ENCODE measurements at places on chromosomes 6 and 20.

DNA sequence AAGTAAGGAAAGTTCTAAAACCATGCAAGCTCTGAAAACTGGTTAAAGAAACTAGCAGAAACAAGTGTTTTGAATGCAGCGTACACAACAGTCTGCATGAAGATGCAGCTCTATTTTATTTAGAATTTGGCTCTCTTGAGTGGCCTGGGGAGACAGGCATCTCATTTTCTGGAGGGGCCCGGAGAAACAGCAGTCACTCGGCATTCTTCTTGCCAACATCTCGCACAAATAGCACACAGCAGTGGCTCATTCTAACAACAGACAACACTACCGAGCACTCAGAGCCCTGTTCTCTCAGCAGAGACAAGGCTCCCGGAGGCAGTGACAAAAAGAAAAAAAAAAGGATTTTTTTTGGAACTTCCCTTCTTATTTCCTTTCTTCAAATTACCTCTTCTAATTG lies 108.5 kb upstream of the STMND1 start:
- DNase-seq: no peak

GRCh38 chr6:140385679-140386078 lies 1011.2 kb upstream of the CITED2 start:
- DNase-seq: no peak

GRCh38 chr20:15195378-15195777 lies 858.0 kb upstream of the FLRT3 start:
- no peak for DNase-seq

DNA sequence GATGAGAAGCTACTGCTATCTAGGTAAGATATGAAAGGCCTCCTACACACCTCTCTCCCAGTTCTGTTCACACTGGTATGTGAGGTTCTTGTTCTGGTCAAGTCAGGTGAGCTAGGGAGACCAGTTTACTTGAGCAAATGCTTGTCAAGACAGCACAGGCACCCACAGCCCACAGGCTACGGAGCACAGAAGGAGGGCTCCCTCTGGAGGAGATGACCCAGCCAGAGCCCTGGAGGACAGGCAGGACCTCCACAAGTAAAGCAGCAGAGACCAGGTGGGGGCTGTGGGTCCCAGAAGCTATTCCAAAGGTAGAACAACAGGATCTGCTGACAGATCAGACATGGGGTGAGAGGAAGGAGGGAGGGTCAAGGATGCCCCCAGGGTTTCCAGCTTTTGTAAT lies 13.2 kb downstream of the MMP24OS start:
- DNase-seq: no peak

DNA sequence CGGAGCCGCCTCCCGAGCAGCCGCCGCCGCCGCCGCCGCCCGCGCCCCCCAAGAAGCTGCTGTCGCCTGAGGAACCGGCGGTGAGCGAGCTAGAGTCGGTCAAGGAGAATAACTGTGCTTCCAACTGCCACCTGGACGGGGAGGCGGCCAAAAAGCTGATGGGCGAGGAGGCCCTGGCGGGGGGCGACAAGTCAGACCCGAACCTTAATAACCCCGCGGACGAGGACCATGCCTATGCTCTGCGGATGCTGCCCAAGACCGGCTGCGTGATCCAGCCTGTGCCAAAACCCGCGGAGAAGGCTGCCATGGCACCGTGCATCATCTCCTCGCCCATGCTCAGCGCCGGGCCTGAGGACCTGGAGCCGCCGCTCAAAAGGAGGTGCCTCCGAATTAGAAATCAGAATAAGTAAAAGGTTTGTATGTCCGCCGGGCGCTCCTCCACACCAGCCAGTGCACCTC lies 145.2 kb downstream of the SOBP start:
- no peak for DNase-seq

DNA sequence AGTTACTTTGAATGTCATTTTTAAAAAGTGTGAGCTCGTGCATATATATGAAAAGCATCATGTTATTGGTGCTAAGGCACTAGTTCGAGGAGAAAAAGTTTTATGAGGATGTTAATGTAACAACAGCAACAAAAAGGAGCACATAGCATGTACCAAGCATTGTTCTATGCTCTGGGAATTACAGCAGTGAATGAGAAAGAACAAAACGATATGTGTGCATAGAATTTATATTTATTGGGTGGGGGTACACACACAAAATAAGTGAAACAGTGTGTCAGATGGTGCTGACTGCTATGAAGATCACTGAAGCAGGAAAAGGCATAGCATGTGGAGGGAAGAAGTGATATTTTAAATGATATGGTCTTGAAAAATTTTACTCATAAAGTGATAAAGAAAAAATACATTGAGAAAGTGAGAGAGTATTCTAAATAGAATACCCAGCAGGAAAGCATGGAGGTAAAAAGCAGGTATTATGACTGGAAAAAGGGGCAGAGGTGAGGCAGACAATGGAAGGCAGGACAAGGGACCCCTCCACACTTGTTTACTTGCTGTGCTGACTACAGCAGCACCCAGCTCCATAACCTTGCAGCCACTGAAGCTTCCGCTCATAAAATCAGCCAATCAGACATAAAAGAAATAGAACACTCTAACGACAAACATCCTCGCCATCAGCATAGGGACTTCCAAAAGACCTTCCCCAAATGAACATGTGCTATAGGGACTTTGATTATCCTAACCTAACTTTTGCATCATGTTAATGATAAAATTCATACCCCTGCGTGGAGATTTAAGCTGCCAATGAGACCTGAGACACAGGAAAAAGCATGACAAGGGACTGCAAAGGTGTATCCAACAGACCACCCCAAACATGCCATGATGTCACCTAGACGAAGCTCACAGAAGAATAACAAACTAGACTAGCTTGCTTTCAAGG lies 119.9 kb downstream of the HFE start:
- no peak for DNase-seq

DNA sequence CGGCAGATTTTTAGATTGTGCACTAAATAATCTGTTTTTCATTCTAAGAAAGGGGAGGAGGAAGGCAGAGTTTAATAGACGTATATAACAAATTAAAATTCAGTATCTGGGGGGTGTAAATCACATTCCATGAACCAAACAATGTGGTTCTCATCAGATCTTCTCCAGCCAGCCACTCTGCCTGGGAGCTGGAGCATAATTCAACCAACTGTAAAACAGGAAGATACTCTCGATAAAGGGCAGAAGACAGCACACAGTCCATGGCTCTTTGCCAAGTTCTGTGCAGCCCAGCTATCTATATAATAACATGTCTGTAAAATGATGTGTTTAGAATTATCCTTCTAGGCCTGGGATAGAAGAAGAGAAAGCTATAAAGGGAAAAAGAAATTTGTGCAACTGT lies 289.9 kb upstream of the ZFP64 start:
- DNase-seq: no peak

DNA sequence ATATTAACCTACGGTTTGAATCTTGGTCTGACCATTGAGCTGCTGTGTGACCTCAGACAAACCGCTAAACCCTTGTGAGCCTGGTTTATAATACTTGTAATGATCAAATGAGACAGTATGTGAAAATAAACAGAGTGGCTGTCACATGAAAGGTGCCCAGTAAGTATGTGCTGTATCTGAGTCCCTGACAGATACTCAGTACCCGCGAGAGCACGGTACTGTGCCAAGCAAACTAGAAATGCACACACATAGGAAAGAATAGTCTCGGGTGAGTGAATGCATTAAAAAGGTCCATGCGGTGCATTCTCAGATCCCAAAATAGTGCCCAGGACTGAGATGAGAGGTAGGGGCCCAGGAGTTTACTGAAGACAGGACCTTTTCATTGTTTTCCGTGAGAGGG lies 93.3 kb downstream of the PPP1R14C start:
- no peak for DNase-seq
